ENCODE measurements at places on chromosomes 4 and X. TPM values are rescaled to one million over a fixed set of nuclear protein-coding genes. Genes with fewer than 3 reads are reported as not detected.
A peak's percentile ranks its signal among the peaks of the same experiment; 100 is the strongest.

DNA sequence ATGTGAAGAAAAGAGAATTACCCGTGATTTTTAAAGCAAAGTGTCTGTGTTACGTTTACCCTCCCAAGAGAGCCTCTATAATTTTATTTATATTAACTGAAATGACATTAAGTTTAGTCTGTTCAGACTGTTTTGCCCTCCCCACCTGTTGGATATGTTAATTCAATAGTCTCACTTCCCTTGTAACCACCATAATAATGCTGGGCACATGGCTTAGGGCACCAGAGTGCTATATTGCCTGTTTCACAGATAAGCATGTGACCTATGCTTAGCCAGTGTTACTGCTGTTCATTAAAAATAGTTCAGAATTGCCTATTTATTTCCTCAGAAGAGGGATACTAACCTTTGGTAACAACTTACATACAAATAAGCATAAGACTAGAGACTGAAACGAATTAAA lies 446.2 kb downstream of the FAT4 start:
- no peak overlapping the region for H3K4me3 ChIP-seq
- no peaks in the 10 kb centered on the region for H3K27me3 ChIP-seq
- no peaks in the 10 kb centered on the region for H3K4me1 ChIP-seq
- H3K27ac ChIP-seq = no peak overlapping the region
- H3K36me3 ChIP-seq = no peaks in the 10 kb centered on the region
- no peak for DNase-seq

DNA sequence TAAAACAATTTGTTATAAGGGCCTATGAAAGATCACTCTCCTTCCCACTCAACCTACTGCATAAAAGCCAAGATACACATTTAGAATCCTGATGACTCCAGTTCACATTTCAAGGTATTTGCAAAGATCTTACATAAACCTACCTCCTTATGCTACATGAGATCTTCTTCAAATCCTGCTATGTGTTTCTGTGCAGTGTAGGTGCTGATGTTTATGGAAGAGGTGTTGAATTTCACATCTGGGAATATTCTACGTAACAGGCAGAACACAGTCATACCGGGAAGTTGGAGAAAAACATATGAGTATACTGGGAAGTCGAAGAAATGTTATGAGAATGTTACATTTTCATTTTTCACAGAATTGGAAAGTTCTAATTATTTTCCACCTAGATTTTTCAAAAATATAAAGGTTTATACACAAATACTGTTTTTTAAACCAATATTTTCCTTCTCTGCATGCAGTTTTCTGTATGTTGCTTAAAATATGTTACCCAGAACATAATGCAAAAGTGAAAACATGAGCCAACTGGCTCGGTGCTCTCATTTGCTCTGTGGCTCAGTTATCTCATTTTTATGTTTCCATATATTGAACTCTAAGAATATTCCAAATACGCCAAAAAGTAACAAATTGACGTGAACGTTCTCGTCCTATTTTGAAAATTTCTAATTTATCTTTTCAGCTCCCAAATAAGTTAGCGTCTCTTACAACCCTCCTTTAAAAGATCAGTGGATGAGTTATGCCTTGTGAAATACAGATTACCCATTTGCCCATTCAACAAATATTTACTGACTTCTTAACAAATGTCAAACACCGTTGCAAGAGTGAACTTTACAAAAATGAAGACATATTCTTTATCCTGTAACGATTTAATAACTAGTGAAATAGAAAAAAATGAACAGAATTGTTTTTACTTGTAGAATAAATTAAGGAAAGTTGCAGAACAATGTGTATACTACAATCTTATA lies 899.3 kb downstream of the STIM2 start:
- H3K27ac ChIP-seq = no peak overlapping the region
- H3K4me1 ChIP-seq = no peaks in the 10 kb centered on the region
- no peak for DNase-seq

DNA sequence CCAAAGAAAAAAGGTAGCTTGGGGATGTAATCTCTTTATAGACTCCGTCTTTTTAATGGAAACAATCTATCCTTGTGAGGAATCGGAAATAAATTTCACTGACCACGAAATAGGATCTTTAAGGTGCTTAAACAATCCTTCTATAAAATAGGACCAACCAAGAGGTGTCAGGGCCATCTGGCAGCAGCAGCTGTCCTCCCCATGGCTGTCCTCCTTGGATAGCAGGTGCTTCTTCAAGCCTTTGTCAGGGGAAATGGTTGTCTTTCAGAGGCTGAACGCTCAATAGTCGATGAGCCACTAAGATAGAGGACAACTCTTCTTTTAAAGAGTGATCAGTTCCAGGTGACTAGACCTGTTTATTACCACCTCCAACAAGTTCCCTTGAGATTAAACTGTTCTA lies 231.0 kb downstream of the ADGRL3 start:
- DNase-seq = no peak
- H3K36me3 ChIP-seq = no peaks in the 10 kb centered on the region
- no peak overlapping the region for H3K27ac ChIP-seq

DNA sequence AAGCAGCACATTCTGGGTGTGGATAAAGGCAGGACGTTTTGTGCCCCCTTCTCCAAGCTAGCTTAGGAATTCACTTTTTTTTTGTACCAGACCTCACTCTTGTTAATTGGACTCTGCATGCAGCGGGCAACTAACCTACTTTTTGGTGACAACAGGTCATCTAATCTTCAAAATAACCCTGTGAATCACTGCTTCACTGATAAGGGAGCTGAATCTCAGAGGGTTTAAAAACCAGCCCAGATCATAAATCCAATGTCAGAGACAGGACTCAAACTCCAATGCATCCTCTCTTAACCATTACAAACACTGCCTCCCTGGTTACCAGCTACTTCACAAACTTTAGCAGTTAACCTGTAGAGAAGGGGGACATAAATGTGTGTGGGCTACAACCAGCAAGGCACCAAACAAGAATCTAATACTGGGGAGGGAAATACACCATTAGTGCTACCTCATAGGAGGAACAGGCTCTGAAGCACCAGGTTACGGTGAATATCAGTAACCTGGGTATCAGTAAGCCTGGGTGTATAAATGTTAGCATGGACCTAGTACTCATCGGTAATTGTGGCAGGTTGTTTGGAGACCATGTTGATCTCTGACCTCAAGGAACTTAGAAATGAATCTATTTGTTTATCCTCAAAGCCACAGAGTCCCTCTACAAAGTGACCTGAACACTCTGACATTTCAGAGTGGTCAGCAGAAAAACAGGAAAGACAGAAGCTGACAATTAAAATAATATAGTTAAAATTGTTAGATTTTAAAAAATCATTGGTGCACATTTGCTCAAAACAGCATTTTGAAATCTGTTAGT lies 2.6 kb downstream of the TIFA start:
- no peak overlapping the region for H3K4me3 ChIP-seq
- H3K27me3 ChIP-seq = no peaks in the 10 kb centered on the region
- no peak for DNase-seq
- H3K4me1 ChIP-seq = peaks cover 69% of the 10 kb centered on the region

DNA sequence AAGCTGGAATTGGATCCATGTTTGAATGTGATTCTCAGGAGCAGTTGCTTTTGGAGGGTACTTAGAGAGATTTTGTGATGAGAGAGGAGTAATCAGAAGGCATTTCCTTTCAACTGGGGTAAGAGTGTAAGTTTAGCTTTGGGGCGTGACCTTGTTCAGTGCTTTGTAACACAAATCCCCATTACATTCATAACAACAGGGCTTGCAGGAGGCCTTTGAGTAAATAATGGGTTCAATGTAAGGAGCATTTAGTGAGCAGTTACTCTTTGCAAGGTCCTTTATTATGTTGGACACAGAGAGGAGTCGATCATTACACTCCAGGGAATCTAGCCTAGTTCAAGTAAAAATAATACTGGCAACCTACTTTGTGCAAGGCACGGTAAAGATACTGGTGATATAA lies 74.0 kb upstream of the AFF2 start:
- H3K4me3 ChIP-seq = no peak overlapping the region
- no peak for DNase-seq
- H3K27me3 ChIP-seq = no peaks in the 10 kb centered on the region
- no peaks in the 10 kb centered on the region for H3K36me3 ChIP-seq
- H3K4me1 ChIP-seq = no peaks in the 10 kb centered on the region

DNA sequence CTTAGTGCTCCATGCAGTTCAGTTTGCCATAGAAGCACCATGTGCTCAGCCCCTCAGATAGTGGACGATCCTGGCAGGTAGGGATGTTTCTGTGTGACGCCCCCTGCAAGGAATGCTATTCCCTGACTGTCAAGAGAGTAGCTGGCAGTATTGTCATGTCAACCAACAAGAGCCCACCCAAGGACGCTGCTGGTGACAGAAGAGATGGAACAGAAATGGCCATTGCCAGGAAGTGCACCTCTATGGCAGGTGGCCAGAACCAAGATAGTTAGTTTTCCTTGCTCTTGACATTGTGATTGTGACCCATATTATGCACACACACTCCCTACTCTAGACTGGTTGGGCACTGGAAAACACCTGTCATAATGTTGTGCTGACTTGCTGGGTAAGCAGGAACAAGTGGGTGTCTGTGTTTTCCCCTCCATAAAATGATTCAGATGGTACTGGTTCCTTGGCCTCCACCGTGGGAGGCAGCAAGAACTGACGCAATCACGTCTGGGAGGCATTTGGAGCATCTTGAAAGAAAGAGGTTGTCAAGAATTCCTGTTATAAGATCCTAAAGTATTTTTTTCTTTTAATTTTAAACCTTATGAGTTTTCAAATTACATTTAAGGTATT lies 507.9 kb downstream of the MID1IP1 start:
- no peaks in the 10 kb centered on the region for H3K27me3 ChIP-seq
- no peaks in the 10 kb centered on the region for H3K36me3 ChIP-seq
- no peak for DNase-seq
- H3K27ac ChIP-seq = no peak overlapping the region
- H3K4me3 ChIP-seq = no peak overlapping the region
- H3K4me1 ChIP-seq = peaks cover 16% of the 10 kb centered on the region

- no peaks in the 10 kb centered on the region for H3K27me3 ChIP-seq
- H3K4me1 ChIP-seq = peaks cover 6% of the 10 kb centered on the region
- no peak overlapping the region for H3K4me3 ChIP-seq
- no peak for DNase-seq
- H3K36me3 ChIP-seq = no peaks in the 10 kb centered on the region
Observed at GRCh38 chr4:10732914-10733415, 48.4 kb upstream of the CLNK start.

GRCh38 chrX:67545893-67546495 lies 2.2 kb downstream of the AR start:
- H3K4me3 ChIP-seq = peak overlapping the region; percentile 43
- DNase-seq = peak; percentile 77
- H3K27me3 ChIP-seq = peaks cover 64% of the 10 kb centered on the region
- H3K4me1 ChIP-seq = no peaks in the 10 kb centered on the region
- H3K27ac ChIP-seq = peak overlapping the region; percentile 49

GRCh38 chr4:113971706-113972360 lies 7.6 kb downstream of the ARSJ start:
- H3K36me3 ChIP-seq = no peaks in the 10 kb centered on the region
- H3K27me3 ChIP-seq = no peaks in the 10 kb centered on the region
- H3K4me3 ChIP-seq = no peak overlapping the region
- DNase-seq = no peak

- no peak for DNase-seq
- no peaks in the 10 kb centered on the region for H3K4me1 ChIP-seq
- H3K4me3 ChIP-seq = no peak overlapping the region
Observed at GRCh38 chr4:10212400-10212799, 95.8 kb upstream of the WDR1 start.

DNA sequence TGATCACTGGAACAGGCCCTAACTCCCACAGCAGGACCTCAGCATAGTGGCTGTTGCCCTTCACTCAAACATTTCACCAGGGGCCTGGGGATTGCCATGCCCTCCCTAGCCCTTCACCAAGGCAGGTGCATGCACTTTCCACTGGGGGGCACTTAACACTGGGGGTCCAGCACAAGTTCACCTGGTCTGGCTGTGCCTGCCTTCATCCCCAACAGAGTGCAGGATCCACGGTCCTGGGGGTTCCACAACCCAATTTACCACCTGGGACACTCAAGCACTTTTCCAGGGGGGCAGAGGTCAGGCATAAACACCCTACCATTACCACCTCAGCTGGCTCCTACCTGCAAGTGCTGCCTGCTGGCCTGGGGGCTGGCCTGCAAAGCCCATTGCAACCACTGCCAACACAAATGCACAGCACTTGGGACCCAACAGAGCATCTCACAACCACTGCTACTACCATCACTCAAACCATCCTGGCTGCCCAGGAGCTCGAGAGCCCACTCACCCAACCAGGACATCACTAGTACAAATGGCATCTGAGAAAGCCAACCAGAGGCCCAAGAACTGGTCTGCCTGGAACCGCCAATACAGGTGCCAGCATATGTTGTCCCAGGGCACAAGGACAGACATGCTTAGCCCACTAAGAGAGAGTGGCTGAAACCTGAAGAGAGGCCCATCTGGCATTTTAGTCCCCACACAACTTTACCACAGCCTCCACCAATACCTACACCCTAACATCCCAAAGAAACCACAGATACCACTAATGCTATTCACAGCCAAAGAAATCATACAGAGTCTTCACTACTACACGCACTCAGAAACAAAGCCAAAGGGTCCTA lies 43.1 kb downstream of the NAT8L start:
- H3K27ac ChIP-seq = no peak overlapping the region
- no peaks in the 10 kb centered on the region for H3K4me1 ChIP-seq
- no peak overlapping the region for H3K4me3 ChIP-seq
- DNase-seq = no peak

DNA sequence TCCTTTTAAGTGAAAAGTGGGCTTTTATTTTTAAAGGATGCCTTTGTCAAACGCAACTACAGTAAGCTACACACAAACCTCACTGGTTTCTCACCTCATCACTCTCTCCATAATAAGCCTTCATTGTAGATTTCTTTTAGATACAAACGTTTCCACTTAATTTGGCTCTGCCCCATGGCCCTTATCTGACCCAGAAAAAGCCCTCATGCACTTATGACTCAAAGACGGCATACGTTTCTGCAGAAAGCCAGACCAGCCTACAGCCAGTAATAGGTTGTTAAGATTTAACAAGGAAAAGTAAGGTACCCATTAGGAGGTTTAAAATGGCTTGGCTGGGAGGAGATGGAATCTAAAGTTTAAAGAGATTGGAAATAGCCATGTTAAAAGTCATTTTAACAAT lies 914.6 kb upstream of the INTU start:
- H3K27ac ChIP-seq = no peak overlapping the region
- H3K36me3 ChIP-seq = no peaks in the 10 kb centered on the region
- no peak overlapping the region for H3K4me3 ChIP-seq
- H3K27me3 ChIP-seq = no peaks in the 10 kb centered on the region

Gene TGIF2LX
- not detected for total RNA-seq

Gene FAAH2
- total RNA-seq = 1.8 TPM

Gene BEX1
- total RNA-seq = 3.4 TPM

Gene HPSE
- total RNA-seq = 11.4 TPM

Gene PITX2
- total RNA-seq = not detected

Gene GNRHR
- 0.37 TPM for total RNA-seq

Gene USP26
- not detected for total RNA-seq

Gene PNMA3
- 2.2 TPM for total RNA-seq

Gene PLS3
- 107 TPM for total RNA-seq

All from spleen (tissue), 13 donors.